T-cell (primary cell): ENCODE measurements at places on chromosomes 3 and 15.

GRCh38 chr3:194135516-194135805, 487 bp upstream of the HES1 start:
- no peak for DNase-seq

GRCh38 chr15:80121546-80121945, 31.3 kb upstream of the FAH start:
- DNase-seq, result no peak

DNA sequence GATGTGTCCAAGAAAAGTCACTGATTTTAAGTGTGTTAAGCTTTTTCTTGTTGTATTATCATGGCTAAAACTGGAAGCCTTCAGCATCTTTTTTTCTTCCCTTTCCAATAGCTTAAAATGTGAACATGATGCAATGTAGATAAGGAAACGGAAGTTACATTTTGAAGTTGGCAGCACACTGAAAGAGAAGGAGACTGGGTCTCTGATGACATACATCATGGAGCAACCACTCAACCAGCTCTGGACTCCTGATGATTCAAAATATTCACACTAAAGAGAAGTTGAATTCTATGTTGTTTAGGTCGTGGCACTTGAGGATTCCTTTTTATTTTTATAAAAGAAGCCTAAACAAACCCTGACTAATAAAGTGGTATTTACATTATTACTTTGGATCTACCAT, 488.3 kb upstream of the ALCAM start:
- DNase-seq, result no peak

DNA sequence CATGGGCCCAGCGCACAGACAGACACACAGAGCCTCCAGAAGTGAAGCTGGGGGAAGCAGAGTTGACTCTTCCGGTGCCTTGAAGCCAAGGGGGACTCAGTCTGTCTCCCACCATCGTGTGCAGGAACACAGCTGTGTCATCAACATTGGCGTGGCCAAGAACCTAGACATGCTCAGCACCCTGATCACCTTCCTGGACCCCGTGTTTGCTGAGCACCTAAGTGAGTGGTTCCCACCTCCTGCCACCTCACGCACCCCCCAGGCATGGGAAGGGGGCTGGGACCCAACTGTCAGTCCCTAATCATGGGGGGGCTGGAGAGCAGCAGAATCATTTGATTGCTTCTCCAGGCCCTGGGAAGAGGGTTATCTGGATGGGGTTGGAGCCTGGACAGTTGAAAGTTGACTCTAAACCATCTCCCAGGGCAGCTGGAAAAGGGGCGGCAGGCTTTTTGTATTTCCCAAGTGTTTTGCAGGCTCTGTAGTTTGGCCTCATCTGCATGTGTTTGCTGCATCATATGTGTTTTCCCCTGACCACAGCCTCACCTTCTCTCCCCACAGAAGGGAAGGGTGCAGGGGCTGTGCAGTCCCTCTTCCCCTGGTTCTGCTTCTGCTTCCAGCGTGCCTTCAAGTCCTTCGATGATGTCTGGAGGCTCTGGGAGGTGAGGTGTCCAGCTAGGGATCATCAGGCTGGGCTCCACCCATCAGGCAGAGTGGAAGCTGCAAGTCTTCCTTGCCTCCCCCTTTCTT, 12.8 kb downstream of the TBC1D21 start:
- no peak for DNase-seq

GRCh38 chr3:153334558-153334957, 172.5 kb downstream of the RAP2B start:
- no peak for DNase-seq

DNA sequence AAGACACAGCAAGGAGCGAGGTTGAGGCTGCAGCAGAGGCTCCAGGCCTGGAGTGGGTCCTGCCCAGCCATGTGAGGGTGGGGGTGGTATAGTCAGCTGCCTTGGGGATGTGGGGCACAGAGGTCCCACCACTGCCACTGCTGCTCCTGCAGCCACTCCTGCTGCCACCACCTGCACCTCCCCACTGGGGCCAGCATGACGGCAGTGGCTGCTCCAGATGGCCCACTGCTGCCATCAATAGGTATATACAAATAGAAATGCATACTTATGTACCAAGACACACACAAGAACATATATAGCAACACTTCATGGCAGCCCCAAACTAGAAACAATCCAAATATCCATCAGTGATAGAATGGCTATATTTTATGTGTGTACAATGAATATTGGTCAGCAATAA, 10.0 kb upstream of the TOP2B start:
- DNase-seq, result no peak

- DNase-seq, result no peak
Measured at GRCh38 chr15:99502661-99503060, 63.1 kb upstream of the MEF2A start.

- no peak for DNase-seq
Measured at GRCh38 chr3:155712008-155712407, 32.9 kb downstream of the PLCH1 start.

DNA sequence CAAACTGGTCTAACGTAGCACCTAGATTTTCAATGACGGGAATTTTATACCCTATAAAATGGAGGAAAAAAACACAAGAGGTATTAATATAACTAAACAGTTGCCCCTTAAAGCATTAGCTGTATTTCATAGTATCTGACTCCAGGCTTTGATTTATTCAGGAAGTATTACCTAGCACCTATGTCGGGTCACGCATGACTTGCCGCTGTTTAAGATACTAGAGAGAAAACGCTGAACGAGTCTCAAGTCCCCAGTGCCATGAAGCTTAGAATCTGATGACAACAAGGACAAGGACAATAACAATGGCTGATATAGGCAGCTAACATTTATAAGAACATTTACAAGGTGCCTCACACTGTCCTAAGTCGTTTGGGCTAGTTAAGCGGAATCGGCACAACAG, 1.9 kb downstream of the SNRPA1 start:
- DNase-seq, result no peak

GRCh38 chr15:90221246-90221900, 12.4 kb downstream of the CIB1 start:
- DNase-seq, result no peak

- DNase-seq, result peak; percentile 3
Measured at GRCh38 chr3:149813367-149814281, 609 bp downstream of the RNF13 start.

GRCh38 chr3:127783642-127784160, 38.6 kb downstream of the MGLL start:
- no peak for DNase-seq

GRCh38 chr15:100880139-100880896, 687 bp downstream of the ALDH1A3 start:
- DNase-seq, result no peak

GRCh38 chr3:127170814-127171213, 22.1 kb upstream of the PRR23E start:
- no peak for DNase-seq

DNA sequence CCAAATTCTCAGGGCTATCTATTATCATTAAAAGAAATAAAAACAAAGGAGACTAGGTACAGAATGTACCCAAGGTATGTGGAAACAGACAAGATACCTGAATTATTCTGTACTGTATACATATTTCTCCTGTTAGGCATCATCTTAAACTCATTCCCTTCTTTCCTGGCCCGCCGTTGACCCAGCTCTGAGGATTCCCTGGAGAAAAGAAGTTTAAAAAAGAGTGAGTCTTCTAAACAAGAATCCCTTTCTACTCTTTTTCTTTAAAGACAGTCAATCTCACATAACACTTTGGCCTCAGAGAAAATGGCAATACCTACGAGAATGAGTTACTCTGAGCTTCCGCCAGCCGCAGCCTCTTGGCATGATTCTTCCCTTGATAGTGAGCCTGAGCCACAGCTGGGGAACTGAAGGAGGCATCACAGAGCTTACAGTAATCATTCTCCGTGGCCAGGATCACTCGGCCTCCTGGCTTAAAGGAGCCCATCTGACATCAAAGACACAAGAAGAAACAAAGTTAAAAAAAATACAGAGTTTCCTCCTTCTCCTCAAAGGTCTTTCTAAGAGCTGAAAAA, 44.2 kb downstream of the ZMAT3 start:
- peak; percentile 8 for DNase-seq

DNA sequence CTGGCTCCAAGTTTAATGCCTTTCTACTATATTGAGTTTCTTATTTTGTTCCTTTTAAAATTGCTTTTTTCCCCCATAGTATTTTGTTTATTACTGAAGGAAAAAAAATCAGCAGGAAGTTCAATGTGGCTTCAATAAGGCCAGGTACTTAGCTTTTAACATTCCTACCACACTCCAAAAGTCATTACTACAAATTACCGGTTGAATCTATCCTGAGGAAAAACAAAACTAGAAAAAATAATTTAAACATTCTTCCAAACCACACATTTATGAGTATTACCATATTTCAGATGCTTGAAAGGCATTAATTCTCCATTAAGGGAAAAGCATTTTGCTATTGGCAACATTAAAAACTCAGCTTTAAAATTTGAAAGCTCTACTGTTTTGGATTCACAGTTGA, 20.2 kb upstream of the TNFSF10 start:
- no peak for DNase-seq

DNA sequence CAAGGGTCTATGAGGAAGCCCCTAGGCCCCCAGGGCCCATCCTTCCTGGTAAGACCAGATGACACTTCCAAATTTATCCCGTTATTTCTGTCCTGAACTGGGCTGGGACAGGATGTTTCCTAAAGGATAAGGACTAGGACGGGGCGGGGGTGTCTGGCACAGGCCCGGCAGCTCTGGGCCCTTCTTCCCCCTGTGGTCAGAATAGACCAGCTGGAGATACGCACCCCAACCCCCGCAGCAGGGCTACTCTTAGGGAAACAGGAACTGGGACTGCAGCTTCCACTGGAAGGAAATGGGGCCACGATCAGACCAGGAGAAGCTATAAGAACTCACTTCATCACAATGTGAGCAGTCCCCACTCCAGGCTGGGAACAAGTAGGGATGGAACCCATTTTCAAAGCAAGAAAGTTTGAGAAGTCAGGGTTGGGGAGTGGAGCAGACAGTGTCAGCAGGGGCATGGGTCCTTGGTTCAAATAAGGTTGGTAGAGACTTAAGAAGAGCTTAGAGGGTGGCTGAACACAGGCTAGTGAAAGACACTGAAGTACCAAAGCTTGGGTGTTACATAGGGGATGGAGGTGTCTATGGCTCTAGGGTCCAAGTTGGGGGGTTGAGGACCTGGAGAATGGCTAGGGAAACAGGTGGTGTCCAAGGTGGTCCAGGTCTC, 1.1 kb downstream of the NCKIPSD start:
- no peak for DNase-seq

DNA sequence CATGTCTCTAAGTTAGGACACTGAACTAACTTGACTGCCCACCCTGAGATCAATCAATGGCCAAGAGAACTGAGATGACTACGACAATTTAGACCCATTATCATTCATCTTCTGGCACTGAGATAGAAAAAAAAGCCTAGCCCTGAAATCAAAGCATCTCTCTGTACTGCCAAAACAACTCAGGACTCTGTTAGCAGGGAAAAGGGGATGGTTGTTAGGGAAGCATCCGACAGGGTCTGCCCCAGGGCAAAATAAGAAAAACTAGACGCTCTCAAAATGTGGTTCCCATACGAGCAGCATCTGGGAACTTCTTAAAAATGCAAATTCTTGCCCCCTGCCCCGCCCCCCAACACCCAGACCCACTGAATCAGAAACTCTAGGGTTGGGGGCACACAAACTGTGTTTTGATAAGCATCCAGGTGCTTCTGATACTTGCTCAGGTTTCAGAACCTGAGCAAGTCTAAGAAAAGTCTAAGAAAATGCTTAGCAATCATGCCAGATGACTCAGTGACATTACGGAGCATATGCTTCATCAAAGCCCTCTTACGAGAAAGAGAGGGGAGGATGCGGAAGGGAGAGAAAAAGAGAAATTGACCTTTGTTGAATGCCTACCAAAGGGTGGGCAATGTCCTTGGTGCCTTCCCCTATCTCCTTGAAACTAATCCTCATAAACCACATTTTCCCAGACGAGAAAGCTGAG, 172.8 kb upstream of the HES1 start:
- DNase-seq, result no peak

- DNase-seq, result no peak
Measured at GRCh38 chr3:55486857-55487380, at the start of gene WNT5A. TSS of gene WNT5A (minus strand) at chr3:55487306. CDS start at chr3:55486985, 321 bp downstream.

DNA sequence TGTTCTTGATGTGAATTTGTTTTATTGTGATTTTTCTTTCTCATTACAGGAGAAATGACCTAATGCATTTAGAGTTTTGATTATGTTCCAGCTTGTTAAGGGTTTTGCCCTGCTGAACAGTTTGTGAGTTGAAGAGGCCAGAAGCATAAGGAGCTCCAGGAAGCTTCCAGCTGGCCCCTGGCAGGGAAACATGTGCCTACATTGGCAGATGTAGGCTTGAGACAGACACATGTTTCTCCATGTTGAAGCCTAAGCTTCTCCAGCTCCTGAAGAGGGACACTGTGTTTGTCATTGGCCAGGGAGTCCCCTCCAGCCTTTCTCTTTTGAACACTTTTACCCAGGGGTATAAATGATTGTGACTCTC, 88.4 kb downstream of the ASB7 start:
- DNase-seq, result no peak

DNA sequence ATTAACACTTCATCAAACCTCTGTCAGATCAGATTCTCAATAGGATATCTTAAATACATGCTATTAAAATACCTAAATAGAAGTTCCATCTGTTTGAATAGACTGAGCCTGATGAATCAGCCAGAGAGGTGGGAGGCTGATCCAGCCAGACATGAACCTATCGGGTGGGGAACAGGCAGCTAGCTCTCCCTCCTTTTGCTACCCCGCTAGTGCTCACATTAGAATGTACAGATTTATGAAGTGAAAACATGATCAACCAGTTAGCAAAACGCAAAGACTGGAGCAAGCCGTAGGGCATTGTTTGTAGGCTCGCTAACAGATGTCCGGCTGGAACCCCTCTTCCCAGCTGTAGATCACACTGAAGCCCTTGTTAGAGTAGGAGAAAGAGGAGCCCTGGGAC, 54.4 kb downstream of the GTF2E1 start:
- DNase-seq, result no peak

GRCh38 chr3:111301238-111301798, 229.7 kb downstream of the NECTIN3 start:
- no peak for DNase-seq

DNA sequence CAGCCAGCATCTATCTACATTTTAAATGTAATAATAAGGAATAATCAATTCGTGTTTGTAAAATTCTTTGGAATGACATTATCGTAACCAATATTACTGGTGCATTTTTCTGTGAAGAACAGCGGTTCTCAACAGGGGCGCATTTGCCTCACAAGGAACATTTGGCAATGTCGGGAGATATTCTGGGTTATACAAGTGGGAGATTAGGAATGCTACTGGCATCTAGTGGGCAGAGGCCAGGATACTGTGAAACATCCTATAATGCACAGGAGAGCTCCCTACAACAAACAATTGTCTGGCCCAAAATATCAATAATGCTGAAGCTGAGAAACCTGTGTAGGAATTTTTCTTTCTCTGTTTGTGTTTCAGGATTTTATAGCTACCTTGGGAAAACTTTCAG, 25.0 kb downstream of the ACP3 start:
- DNase-seq, result no peak

DNA sequence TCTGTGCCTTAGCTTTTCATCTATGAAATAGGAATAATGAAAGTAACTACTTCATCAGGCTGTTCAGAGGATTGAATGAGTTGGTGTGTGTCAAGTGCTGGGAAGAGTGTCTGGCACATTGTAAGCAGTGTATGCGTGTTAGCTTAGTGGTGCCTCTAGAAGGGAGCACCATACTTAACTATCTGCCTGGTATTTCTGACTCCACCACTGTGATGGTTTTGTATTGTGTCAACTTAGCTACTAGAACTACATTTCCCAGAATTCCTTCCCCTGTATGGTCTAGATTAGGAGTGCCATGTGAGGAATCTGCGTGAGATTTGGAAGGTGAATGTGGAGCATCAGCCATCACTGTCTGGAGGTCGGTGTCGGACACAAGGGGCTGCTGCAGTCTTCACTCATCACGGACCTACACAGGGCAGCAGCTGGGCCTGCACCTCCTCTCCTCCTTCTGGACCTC, 115.4 kb upstream of the GALNT15 start:
- DNase-seq, result no peak

- DNase-seq, result no peak
Measured at GRCh38 chr3:11455956-11456355, 183.8 kb downstream of the ATG7 start.
